ENCODE measurements at places on chromosomes 4 and X.

- peak; percentile 59 for DNase-seq
Observed at GRCh38 chr4:20126906-20127305, 124.8 kb upstream of the SLIT2 start.

- no peak for DNase-seq
Observed at GRCh38 chrX:115694028-115694427, 133.1 kb downstream of the PLS3 start.

DNA sequence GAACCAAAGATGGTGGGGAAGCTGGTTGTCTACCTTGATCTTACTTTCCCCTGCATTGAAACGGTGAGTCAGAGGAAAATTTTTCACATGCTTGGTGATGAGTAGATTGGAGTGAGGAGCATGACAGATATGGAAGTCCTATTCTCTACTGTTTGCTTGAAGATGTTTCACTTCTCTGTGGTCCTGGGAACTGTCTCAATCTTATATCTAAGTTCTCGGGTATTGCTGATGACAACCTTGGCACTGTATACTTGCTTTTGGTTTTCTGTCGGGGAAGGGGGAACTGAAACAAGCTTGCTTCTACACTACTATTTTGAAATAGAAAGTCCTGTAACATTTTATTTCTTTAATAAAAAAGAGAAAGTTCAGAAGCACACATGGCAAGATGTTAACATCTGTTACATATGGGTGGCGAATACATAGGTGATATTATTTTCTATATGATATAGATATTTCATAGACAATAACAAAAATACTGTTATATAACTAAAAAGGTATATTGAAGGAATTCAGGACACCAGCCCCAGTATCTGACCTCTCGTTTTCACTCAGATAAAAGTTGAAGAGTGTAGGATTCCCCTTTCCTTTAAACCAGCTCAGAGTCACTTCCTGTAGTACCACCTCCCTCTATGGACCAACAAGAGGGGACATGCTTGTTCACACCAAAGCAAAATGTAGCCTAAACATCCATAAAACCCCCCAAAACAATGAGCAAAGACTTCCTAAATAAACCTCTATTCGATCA lies 88.8 kb downstream of the FMR1NB start:
- no peak for DNase-seq

DNA sequence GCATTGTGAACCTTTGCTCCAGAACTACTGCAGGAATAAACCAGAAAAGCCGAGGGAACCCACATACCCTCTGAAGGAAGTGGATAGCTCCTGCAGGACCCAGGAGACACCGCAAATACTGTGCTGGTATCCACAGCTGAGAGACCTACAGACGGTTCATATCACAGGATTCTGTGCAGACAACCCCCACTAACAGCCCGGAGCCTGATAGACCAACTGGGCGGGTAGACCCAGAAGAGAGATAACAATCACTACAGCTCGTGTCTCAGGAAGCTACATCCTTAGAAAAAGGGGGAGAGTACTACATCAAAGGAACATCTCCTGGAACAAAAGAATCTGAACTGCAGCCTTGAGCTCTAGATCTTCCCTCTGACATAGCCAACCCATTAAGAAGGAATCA lies 150.8 kb downstream of the FRAS1 start:
- DNase-seq: no peak

DNA sequence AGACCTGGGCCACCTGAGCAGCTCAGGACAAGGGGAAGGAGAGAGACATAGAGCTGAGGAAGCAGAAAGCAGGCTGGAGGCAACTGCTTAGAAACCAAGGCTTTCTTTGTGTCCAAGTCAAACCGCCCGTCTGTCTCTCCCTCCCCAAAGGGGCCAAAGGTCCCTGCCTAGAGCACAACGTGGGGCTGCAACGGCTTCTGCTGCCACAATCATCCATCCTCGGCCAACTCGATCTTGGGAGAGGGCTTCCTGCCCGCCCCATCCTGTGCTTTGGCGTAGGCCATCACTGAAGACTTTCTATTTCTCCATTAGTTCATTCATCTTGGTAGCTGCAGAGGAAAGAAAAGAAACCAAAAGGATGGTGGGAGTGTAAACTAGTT lies 1.7 kb upstream of the TREX2 start:
- no peak for DNase-seq

- peak; percentile 85 for DNase-seq
Observed at GRCh38 chr4:76977736-76978350, 28.3 kb downstream of the SEPTIN11 start.

DNA sequence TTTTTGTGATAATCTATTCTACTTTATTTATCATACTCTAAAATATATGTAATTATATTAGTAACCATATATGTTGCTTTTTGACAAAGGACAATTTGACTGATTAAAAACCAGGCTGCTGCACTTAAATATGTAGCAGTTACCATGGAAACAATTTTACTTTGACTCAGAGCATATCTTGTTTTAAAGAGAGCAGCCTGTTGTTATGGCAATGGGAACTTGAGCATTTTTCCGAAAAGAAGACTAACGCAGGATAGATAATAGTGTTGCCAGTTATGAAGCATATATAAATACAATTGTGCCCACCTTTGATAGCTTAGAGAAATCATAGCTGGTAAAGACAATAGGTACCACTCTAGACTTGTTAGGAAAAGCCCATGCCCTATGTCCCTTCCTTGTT lies 283.0 kb downstream of the GASK1B start:
- DNase-seq: no peak
